ENCODE measurements at places on chromosomes 4 and X.

DNA sequence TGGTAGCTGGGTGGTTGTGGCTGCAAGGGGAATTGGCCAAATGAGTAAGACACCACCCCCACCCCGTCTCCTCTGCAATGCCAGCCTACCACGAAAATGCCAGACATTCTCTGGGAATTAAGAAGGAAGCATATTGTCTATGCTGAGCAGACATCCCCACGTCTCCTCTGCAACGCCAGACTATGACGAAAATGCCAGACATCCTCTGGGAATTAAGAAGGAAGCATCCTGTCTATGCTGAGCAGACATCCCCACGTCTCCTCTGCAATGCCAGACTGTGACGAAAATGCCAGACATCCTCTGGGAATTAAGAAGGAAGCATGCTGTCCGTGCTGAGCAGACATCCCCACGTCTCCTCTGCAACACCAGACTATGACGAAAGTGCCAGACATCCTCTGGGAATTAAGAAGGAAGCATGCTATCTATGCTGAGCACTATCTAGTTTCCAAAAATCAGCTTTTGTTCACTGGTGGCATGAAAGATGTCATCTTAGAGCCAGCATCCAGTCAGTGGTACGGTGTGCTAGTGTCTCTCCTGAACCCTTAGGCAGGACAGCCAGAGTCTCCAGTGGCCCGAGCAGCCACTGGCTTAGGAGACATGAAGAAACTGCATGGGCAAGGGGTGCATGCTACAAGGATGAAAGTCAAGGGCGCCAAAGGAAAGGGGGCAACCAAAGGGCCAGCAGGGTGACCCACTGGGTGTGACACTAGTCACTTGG is 339.8 kb upstream of the FRG1 start:
- no peak for DNase-seq

DNA sequence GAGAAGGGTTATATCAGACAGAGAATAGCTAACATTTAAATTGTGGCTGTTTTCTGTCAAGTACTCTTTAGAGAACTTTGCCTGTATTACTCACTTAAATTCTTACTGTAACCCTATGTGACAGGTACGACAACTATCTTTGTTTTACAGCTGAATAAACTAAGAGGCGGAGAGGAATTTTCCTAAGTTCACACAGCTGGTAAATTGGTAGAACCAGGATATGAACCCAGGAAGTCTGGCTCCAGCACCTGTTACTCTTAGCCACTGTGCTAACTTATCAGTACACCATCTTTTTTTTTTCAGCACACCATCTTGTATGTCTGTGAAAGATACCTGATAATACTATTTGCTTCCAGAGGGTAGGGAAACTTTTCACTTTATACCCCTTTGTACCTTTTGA is 2.0 kb upstream of the SYP start:
- no peak for DNase-seq

GRCh38 chr4:65665771-65666523 is 4.3 kb downstream of the EPHA5 start:
- DNase-seq: no peak

DNA sequence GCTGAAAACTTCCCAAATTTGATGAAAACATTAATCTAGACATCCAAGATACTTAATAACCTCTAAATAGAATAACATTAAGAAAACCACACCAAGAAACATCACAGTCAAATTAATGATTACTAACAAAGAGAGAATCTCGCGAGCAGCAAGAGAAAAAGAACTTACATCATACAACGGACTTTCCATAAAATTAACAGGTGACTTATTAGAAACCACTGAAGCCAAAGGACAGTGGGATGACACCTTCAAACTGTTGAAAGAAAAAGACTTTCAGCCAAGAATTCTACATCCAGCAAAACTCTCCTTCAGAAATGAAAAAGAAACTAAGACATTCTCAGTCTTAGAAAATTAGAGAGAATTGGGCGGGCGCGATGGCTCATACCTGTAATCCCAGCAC is 232.0 kb downstream of the SNCA start:
- no peak for DNase-seq

- no peak for DNase-seq
Measured at GRCh38 chr4:73698217-73698616, 42.2 kb upstream of the CXCL8 start.

GRCh38 chr4:66636349-66636748 is 909.0 kb downstream of the CENPC start:
- DNase-seq: no peak

- DNase-seq: no peak
Measured at GRCh38 chr4:5082376-5082775, 31.1 kb downstream of the STK32B start.

GRCh38 chr4:33296876-33297455 is 2576.8 kb downstream of the PCDH7 start:
- DNase-seq: no peak

DNA sequence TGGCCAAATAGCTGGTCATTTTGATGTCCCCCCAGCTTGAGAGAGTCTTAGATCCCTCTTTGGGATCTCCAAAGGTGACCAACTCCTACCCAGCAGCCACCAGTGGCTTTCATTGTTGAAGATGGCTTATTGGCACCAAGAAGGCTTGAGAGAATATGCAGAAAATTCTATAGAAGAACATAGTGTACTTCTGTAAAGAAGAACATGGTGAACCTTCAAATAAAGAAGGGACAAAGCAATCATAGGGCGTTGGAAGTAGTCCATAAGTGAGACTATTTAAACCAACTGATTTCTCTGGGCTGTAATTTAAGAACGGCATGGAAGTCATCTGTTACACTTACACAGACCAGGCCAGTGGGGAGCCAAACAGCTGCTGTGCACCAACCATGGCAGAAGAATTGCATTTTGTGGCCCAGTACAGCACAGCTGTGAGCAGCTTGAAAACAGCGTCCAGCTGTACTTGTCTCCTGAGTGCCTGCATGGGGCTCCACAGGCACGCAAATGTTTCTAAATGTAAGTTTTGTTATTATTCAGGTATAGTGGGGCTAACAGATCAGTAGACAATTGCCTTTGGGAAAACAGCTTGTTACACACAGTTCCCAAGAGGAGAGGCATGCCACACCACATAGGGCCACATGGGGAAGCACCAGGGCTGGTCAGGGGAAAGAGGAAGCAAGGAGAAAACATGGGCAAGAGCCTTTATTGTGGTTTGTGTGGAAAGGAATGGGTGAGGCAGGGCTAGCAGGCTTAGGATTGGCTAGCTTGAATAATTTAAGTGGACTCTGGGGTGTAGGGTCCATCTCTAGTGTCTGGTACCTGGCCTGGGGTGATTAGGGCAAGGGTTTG is 125.0 kb downstream of the ARHGAP6 start:
- no peak for DNase-seq

GRCh38 chrX:137847376-137847775 is 281.4 kb downstream of the ZIC3 start:
- no peak for DNase-seq

DNA sequence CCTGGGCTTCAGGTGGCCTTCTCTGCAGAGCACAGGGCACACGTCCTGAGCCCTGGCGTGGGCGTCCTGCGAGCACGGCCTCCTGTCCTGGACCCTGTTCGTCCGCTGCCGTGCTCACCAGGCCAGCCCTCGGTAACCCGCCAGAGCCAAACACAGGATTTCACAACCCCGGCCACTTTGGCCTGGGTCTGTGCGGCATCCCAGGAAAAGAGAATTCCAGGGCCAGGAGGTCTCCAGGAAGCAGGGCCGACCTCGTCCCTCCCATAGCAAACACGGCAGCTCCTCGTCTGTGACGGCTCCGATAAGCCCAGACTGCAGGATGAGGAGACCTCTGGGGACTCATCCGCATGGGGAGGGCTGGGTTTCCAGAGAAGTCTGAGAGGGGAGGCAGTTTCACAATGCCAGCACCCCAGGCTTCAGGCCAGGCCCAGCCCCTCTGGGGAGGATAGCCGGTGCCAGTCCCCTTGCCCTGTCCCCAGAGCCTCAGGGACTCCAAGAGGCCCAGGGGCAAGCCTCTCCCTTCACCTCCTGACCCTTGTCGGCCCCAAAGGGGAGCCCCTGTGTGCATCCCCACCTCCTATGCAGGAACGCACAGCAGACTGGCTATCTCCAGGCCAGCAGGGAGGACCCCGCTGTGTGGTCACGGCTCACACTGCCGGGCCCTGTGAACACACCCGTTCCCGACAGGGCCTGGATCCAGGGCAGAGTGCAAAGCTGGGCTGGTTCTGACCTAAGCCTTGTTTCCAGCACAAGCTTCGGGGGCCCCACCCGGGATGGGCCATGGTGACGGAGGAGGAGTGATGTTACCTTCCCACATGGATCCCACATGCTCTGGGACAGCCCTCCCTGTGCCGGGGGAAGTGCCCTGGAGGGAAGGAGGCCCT is 22.3 kb upstream of the HTRA3 start:
- DNase-seq: no peak

Measured in cerebellar nuclear complex (tissue), 1 donor.